ENCODE measurements at places on chromosomes 13 and 19. TPM values are rescaled to one million over a fixed set of nuclear protein-coding genes. Genes with fewer than 3 reads are reported as not detected.

The ENOX1 gene
- 2.0 TPM for polyA plus RNA-seq

The MATK gene
- 0.57 TPM for polyA plus RNA-seq

The GGN gene
- 0.15 TPM for polyA plus RNA-seq

The ZNF541 gene
- polyA plus RNA-seq: 0.15 TPM

The GJB2 gene
- polyA plus RNA-seq: 0.30 TPM

The GARIN5A gene
- polyA plus RNA-seq: 3.0 TPM

The MAMSTR gene
- polyA plus RNA-seq: 2.0 TPM

Measured in heart left ventricle (tissue), 16 donors.